ENCODE measurements at places on chromosomes 3 and 15.

DNA sequence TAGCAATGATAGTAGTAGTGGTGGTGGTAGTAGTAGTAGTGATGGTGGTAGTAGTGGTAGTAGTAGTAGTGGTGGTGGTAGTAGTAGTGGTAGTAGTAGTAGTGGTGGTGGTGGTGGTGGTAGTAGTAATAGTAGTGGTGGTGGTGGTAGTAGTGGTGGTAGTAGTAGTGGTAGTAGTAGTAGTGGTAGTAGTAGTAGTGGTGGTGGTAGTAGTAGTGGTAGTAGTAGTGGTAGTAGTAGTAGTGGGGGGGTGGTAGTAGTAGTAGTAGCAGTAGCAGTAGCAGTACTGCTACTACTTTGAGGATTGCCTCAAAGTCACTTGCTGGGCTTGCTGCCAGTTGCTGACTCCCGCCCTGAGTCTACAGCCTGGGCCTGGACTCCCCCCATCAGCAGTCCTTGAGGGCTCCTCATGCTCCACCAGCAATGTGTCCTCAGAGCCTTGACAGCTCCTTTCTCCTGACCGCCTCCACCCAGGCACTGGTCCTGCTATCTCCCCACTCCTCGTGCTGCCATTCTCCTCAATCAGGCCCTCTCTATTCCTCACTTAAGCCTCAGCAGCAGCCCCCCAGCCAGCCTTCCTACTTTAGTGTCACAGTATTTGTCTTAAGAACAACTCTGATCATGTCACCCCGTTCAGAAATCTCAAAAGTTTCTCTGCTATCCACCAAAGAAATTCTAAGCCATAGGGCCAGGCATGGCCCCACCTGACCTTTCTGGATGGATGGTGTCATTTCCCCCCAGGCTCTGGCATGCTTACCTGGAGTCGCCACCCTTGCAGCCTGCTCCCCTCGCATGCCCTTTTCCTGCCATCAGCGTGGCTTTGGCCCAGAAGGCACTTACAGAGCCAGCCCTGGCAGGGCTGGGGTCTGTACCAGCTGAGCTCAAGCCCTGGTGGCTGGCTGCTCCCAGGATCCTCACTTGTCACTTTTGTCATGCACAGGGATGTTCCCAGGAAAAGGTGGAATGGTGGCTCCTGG, 45.6 kb downstream of the DLEC1 start:
- peak; percentile 19 for DNase-seq

GRCh38 chr15:70792171-70792573, 28.8 kb upstream of the UACA start:
- DNase-seq: no peak

DNA sequence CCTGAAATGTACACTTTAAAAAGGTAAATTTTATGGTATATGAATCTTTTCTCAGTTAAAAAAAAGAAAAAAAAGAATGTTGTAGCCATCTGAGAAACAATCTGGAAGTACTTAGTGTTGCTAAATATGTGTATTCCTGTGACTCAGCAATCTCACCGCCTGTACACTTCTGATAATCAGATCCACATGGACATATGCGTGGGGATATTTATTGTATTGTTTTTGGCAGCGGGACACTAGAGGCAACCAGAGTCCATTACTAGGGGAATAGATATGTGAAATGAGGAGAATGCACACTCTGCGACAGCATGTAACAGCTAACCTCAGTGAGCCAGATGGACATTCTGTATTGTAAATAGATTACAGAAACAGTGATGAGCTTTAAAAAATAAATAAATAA, 65.4 kb downstream of the AQP9 start:
- no peak for DNase-seq

DNA sequence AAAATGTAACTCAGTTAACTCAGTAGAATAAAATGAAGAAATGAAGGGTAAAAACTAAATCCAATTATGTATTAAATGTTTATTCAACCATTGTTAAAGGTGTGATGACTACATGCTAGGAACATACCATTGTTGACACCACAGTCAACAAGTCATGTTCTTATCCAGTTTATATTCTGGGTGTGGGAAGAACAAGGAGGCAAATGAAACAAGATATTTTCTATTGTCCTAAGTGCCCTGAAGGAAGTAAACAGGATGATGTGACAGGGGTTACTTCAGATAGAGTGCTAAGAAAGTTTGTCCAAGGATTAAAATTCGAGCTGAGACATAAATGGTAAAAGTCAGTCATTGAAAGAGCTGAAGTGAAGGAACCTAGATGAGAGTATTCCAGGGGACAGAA, 13.1 kb downstream of the AP3S2 start:
- no peak for DNase-seq

DNA sequence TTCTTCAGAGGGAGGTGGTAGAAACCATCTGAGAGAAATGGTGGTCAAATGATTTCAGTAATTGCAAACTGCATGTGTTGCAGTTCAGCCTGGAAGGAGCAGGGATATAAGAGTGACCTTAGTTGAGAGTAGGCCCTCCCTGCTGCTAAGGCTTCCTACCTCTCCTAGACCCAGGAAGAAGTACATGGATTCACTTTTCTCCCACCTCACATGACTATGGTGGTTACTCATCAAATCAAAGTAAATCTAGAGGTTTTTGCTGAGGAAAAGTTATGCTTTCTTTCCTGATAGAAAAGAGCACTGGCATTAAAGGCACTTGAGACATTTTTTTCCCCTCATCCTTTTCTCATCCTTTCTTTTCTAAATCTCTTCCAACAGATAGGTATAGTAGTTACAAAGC, 43.2 kb upstream of the LEKR1 start:
- no peak for DNase-seq

DNA sequence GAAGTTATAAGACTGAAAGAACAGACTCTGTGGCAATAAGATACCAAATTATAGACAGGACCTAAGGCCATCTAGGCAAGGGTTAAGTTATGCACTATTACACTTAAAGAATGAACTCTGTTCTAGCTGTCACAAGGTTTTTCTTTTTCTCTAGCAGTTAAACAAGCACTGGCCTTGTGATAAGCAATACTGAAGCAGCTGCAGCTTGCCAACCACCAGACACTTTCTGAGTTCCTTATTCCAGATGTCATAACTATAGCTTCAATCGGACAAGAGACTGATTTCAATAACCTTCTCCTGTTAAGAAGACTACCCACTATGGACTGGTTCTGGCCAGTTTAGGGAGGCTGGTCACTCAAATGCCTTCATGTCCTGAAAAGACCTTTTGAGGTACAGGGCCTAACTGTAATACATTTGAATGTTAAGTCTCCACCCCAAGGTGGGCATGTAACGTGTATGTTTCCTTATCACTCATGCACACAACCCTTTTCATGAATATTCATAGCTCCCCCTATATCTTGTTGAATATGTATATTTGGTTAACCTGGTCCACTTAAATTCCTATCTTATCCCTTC, 85.8 kb downstream of the CFAP20DC start:
- DNase-seq: no peak

DNA sequence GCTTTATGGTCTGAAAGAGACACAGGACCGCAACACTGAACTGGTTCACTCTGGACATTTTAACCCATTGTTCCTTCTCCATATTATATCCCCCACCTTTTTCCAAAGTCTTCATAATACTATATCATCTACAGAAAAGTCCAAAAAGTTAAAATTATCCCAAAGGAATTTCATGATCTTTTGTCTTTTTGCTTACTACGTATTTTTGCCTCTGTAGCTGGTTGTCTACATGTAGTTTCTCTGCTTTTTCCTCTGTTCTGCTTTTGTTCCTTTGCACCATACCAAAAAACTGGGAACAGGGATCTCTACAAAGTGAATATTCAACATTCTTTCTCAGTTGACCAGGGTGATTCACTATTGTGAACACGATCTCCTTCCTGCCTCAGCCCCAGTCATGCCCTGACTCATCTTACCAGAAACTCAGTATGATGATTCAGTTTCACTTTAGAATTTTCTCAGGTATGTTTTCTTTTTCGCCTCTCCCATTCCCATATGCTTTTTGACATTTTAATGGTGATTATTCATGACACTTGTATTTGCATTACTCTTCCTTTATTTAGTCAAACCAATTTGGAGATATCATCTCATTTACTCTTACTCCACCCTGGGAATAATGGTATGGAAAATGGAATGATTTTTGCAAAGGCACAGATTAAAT, 14.5 kb downstream of the EMC4 start:
- DNase-seq: peak; percentile 43

- no peak for DNase-seq
Observed at GRCh38 chr3:88267847-88268246, 118.1 kb downstream of the C3orf38 start.

DNA sequence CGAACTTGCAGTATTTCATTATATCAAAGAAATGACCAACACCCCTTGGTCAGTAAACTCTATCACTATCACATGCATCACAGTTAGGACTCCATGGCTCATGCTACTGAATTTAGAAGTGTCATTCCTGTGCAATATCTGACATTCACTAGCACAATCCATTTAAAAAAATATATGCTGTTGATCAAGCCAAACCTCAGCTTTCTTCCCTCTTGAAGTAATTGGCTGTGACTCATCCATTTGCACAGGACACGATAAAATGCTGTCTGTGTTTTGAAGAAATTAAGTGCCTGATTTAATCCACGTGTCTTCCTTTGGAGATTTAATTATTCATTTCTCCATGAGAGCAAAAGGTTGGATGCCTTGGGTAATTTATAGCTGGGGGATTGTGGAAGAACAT, 38.9 kb downstream of the CPNE4 start:
- no peak for DNase-seq

Measured in activated naive CD4-positive, alpha-beta T cell treated with Interleukin-2 at 50 U/mL for 16 hours (primary cell).